ENCODE measurements at places on chromosomes 5 and 9. TPM values are rescaled to one million over a fixed set of nuclear protein-coding genes. Genes with fewer than 3 reads are reported as not detected.
A peak's percentile ranks its signal among the peaks of the same experiment; 100 is the strongest.

GRCh38 chr9:108441726-108442125 lies 414.1 kb downstream of the ACTL7B start:
- DNase-seq: no peak

DNA sequence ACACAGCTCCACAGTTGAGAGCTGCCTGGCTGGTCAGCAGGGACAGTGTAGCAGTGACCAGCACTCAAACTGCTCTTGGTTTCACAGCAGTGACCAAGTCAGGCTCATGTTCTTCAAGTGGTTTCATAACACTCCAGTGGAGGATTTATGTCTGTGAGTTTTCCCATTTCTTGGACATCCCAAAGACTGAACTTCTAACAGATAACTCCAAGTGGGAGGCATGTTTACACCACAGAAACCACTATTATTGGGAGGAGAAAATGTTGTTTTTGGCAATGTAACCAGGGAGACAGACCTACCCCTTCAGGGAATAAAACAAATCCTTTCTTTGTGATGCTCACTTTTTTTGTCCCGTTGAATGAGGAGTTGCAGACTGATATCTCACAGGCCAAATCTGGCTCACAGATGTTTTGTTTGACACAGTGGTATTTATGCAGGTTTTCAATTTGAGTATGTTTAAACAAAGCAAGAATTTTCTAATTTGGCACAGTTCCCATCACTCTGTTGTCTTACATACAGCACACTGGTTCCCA lies 141.5 kb downstream of the RMI1 start:
- peak; percentile 64 for DNase-seq

- DNase-seq: no peak
Measured at GRCh38 chr5:16844952-16845351, 91.1 kb downstream of the MYO10 start.

DNA sequence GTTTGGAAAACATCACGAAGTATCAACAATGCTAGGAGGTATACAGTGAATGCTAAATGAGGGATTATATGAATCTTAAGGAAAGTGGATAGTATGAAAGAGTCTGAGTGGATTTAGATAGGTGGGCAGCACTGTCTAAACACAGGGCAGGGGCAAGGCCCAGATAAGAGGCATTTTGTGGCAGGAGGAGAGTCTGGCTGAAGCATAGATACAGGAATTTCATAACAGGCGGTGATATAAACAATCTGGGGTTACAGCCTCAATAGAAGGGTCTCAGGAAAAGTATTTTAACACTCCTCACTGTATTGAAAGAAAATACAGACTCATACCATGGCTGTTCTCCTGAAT lies 96.9 kb downstream of the PLPP1 start:
- no peak for DNase-seq

- DNase-seq: peak; percentile 19
Measured at GRCh38 chr5:149550594-149551226, 529 bp downstream of the CSNK1A1 start.

IFNA4 gene
- not detected for total RNA-seq

- no peak for DNase-seq
Measured at GRCh38 chr5:145463634-145464033, 371.5 kb downstream of the PRELID2 start.

DNA sequence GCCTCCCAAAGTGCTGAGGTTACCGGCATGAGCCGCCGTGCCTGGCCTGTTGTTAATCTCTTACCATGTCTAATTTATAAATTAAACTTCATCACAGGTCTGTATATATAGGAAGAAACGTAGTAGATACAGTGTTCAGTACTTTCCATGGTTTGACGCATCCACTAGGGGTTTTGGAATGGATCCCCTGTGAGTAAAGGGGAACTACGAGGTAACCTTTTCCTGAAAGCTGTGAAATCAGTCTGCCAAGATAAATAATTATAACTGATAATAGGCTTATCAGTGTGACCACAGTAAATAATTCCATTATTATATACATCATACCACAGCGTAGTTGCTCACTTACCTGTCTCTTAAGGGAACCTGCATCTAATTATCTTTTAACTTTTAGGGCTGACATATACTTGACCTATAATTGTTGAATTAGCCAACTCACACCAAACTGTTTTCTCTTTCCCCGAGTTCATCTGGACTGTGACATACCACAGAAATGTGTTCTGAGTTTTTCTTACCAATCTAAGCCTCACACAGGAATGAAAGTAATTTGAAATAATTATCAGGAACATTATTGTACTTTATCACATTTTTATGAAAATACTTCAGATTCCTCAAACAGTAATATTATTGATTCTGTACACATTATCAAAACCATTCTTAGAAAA lies 42.9 kb downstream of the DAPK1 start:
- DNase-seq: no peak

DNA sequence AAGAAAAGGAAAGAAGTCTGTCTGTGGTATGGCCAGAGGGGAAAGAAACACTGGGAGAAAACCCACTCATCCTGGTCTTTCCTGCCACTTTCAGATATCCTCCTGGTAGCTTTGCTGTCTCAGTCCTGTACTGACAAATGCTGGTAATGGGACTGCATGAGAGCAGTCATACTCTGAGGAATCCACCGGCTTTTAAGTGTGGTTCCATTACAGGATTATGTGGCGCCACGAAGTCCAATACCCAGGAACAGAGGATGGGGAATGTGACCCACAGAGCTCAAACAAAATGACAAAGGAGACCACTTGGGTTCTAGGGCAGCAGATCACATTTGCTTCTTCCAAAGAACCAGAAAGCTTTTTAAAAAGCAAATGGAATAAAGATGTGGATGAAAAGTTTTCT lies 26.3 kb upstream of the FBP1 start:
- DNase-seq: no peak

DNA sequence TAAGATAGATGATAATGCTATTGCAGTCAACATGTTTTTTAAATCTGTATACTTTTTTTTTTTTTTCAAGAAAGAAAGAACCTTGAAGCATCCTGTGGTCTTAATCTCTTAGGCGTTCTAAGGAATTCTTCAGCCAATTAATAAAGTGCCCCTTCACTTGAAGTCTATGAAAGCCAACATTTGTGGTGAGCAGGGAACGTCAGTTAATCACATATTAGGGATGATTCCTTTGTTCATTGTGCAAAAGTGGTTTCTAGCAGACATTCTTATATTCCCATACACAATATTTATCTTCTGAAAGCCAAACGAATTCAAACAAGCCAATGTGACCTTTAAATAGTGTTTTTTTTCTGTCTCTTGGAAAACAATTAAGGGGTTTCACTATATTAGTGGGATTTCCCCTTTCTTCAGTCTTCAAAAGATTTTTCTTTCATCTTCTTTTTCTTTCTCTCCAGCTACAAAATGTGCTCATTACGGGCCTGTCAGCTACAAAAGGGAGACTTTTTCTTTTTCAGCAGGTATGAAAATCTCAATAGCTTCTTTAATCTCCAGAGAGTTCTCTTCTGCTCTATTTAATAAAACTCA lies 40.1 kb downstream of the TMEM167A start:
- no peak for DNase-seq

DNA sequence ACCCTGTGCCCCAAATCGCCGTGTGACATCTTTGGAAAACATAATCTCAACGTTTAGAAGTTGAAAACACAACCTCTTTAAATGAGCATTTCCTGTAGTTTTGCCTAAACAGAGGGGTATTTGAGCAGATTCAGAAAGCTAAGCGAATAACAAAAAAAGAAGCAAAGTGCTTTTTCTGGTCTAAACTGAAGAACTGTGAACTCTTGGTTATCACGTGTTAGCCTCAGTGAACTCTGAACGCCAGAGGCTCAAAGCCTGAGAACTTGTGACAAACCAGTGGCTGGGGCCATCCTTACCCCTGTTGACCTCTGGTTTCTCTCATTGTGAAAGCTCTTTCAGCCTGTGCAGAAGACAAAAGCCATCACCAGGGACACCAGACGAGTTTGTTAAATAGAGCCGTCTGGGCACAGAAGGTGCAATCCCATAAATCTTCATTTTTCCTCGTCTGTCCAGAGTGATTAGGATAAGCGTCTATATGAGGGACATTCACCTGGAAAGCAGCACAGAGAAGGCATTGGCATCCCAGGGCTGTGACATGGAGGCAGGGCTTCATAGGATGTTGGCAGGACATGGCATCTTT lies 61.4 kb upstream of the ICE1 start:
- no peak for DNase-seq

GRCh38 chr5:6792911-6793471 lies 79.8 kb downstream of the TENT4A start:
- no peak for DNase-seq

ADAMTSL1 gene
- 9.0 TPM for total RNA-seq

All from thyroid gland (tissue), 4 donors.